ENCODE measurements at places on chromosomes 12 and 14. TPM values are rescaled to one million over a fixed set of nuclear protein-coding genes. Genes with fewer than 3 reads are reported as not detected.

GRCh38 chr14:33375786-33376185, 437.1 kb downstream of the NPAS3 start:
- no peak for DNase-seq

DNA sequence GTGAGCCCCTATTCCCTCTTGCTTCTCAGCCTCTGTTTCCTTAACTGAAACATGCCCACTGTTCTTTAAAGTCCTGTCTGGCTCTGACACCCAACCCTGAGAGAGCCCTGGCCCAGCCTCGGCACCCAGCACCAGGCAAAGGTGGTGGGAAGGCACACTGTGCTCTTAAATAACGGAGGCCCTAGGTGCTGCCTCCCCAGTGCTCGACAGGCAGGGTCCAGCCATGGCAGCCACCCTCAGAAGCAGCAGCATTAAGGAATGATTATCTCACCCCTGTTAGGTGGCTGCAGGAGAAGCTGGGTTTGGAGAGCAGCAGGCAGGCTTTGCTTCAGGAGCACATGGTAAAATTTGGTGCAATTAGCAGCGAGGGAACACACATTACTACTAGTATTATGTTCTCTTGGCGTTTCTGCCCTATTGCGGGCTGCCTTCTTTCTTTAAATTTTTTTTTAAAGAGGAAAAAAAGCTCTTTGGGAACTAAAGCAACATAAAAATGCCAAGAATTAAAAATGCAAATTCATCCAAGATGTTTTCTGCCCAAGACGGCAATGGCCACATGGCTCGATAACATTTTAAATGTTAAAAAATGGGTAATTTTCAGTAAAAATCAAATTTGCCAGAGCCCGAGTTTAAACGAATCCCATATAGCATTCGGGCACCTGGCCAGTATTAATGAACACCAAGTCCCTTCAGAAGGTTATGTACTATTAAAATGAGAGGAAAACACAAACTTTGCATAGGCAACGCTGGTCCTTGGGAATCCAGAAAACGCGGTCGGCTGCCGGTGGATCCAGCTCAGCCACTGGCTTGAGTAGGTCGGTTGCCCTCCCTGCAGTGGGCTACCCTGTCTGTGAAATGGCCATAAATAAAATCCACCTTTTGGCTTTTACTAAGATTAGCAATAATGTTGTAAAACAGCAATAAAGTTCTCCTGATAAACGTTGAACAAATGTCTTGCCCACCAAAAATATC, 152.2 kb downstream of the BCL11B start:
- no peak for DNase-seq

- DNase-seq = peak; percentile 14
These were observed 73.8 kb downstream of the KIAA0586 start for GRCh38 chr14:58501214-58501816.

DNA sequence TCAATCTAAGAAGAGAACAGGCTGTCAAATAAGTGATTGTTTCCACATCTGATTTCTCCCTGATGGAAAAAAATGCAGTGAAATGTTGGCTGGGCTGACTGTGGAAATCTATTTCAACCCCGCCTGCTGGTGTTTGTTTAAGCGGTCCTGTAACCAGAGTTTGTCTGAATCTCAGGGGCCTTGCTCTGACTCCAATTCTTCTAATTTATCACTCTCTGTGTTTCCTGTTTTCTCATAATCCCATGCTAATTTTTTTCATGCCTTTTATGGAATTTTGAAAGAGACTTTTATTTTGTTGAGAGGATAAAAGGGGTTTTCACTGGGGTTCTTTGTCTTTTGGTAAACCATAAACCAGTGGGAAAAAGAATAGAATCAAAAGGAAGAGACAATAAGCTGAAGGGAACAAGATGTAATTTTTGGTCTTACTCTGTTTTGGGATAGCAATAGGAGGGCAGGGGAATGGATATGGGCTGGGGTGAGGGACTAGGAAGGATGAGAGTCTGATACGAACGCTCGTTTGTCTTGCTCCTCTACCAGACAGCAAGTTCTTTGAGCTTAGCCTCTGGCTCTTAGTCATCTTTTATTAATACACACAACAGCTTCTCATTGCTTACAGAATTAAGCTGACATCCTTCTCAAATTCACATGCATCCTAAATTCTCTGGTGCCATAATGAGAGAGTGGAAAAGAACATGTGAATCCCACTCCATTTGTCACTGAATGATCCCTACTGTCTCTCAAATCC, 8.0 kb upstream of the MGP start:
- no peak for DNase-seq

- no peak for DNase-seq
These were observed 148.2 kb downstream of the TMEM30B start for GRCh38 chr14:61132894-61133293.

DNA sequence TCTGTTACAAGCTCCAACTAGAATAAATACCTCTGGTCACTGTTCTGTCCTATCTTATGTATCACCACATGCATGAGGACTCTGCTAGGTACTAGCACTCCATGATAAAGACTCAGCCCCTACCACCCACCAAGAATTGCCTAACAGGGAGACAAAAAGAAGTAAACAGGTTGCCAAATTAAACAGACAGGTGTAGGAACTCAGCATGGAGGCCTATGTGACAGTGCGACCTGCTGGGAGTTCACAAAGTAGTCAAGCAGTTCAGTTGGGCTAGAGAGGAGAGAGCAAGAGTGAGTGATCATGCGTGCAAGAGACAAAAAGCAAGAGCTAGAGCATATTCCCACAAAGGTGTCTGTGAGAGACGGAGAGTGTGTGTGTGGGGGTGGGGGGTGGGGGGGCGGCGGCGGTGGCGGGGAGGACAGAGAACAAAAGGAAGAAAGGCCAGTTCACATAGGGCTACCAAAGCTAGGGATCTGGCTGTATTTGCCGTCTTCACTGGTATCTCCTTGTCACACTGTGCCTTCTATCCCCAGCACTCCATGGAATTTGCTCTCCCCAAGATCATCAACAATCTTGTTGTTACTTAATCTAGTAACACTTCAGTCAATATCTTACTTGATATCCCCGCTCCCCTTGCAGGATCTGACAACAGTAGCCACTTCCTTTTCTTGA, 81.2 kb downstream of the SPPL3 start:
- DNase-seq = no peak

DNA sequence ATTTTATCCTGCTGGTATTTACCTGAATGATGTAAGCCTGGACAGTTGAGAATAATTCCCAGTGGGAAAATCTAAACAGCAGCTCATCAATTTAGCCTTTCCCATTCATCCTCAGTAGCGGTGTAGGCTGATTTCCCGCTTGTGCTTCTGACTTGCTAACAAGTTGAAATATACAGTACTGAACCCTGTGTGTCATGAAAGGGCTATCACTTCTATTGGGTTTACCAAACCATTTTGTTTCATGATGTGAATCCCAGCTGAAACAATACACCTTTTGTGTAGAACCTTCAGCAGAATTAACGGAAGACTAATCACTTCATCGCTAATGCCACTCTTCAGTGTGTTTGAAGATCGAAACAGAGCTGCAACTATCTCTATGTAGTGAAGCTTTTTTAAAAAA, 88.4 kb downstream of the POLR3B start:
- no peak for DNase-seq

GRCh38 chr14:99231161-99231849, 40.7 kb downstream of the BCL11B start:
- DNase-seq = no peak

RNF34 gene
- total RNA-seq = 74.2 TPM

- no peak for DNase-seq
These were observed 211.4 kb downstream of the GRIN2B start for GRCh38 chr12:13769966-13770365.

DNA sequence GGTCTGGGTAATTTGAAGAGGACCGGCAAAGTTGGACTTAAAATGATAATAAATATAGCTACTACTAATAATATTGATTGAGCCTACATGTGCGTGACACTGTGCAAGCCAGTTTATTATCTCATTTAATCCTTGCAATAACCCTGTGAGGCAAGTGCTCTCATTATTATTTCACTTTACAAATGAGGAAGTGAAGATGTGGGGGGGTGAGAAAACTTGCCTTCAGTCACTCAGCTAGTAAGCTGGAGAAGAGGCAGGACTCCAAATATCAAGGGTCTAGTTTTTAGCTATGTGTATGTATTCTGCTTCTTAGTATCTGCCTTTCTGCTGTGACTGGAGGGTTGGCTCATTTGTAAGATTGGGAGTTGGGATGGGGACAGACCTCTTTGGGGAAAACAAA, 39.2 kb downstream of the NPAS3 start:
- no peak for DNase-seq

CD163L1 gene
- 5.7 TPM for total RNA-seq

DNA sequence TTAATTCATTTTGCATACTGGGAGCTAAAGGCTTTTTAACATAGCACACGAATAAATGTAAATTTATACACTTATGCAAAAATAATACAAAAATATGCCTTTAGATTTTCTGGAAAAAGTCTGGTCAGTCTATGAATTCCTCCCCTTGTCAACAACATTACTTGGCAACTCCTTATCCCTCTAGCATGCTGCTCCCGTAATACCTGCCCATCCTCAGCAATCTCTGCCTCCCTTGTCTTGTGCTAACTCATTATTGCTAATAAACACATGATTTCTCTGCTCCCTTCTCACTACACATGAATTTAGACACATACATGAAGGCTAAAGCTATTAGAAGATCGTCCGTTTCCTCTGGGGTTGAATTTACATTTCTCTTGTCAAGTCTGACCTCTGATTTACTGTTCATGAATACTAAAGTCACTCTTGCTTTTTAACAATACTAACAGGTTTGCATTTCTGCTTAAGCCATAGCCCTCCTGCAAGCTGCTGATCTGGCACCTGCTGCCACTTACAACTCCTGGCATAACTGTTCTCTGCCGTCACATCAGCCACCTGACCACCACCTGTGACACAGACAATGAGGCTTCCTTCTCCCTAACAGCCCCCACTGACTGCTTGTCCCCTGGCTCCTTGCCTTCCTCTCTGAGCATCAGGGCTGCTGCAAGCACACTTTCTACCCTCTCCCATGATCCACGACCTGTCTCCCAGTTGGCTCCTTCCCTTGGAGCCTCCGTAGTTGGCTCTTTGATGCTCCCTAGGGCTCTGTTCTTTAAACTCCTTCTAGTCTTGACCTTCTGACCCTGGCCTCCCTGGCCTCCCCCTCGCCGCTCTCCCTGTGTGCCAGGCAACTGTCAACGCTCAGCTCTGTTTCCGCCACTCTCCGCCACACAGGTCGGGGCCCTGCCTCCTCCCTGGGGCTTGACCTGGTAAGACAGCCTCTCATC, 177.6 kb downstream of the CALM1 start:
- DNase-seq = no peak

DNA sequence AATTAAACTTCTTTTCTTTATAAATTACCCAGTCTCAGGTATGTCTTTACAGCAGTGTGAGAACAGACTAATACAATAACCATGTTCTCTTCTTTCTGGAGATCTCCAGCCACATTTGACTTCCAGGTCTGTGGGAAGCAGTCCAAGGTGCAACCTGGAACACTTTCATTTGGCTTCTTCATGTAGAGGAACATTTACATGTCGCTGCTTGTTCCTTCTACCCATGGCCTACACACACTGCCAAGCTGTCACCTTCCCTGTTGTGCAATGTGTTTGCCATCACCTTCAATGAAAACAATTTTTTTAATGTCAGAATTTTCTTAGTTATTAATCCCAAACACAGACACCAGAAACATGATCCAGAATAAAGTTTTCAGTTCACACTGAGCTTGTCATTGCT, 104.7 kb downstream of the PRKCH start:
- no peak for DNase-seq

DNA sequence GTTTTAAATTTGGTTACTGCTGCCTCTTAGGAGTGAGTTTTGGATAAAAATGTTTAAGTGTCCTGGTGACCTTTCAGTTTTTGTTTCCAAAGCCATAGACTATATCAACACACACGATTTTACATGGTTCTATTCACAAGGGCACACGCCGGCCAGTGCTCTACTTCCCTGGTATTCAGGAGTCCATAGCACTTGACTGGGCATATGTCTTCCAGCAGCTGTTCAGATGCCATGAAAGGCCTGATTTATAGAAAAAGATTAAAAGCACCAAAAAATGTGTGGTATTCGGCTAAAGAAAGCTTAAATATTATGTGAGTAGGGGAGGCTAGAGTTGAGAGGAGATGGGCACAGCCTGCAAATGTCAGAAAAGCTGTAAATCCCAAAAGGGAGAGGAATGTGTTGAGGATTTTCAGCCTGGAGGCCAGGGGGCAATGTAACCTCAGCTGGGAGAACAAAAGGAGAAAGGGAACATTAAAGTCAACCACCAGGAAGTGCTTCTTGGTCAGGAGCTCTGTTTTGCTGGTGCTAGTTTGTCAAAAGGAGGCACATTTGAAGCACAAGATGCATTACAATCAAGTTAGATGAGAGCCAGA, 478.4 kb downstream of the RAD51B start:
- DNase-seq = no peak

GRCh38 chr12:3950714-3951320, 77.6 kb upstream of the PARP11 start:
- no peak for DNase-seq

APEX1 gene
- total RNA-seq = 64.4 TPM
